ENCODE measurements at places on chromosomes 3 and 15.

- no peak for DNase-seq
Measured at GRCh38 chr3:142975316-142975995, 12.0 kb upstream of the PAQR9 start.

DNA sequence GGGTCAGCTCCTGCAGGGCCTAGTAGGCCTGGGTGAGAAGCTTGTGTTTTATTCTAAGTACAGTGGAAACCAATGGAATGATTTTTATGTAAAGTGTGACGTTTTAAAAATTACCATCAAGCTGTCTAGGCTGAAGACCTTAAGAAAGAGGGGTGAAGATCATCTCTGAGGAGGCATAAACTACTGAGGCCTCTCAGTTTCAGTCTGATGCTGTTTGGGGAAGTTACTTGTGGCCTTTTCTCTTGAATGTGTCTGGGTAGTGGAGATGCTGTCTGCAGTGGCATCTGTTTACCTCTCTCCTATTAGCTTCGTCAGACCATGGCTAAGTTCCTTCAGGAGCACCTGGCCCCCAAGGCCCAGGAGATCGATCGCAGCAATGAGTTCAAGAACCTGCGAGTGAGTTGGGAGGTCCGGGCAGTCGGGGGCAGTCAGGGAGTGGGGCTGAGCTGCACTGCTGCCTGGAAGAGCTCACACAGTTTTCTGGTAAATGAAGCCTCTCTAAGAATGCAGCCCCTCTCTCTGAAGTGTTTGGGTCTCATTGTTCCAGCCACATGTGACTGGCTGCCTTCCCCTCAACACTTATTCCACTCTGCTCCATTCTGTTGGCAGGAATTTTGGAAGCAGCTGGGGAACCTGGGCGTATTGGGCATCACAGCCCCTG is 1.9 kb downstream of the IVD start:
- DNase-seq, result no peak

GRCh38 chr15:71916834-71917233 is 106.5 kb downstream of the NR2E3 start:
- no peak for DNase-seq

DNA sequence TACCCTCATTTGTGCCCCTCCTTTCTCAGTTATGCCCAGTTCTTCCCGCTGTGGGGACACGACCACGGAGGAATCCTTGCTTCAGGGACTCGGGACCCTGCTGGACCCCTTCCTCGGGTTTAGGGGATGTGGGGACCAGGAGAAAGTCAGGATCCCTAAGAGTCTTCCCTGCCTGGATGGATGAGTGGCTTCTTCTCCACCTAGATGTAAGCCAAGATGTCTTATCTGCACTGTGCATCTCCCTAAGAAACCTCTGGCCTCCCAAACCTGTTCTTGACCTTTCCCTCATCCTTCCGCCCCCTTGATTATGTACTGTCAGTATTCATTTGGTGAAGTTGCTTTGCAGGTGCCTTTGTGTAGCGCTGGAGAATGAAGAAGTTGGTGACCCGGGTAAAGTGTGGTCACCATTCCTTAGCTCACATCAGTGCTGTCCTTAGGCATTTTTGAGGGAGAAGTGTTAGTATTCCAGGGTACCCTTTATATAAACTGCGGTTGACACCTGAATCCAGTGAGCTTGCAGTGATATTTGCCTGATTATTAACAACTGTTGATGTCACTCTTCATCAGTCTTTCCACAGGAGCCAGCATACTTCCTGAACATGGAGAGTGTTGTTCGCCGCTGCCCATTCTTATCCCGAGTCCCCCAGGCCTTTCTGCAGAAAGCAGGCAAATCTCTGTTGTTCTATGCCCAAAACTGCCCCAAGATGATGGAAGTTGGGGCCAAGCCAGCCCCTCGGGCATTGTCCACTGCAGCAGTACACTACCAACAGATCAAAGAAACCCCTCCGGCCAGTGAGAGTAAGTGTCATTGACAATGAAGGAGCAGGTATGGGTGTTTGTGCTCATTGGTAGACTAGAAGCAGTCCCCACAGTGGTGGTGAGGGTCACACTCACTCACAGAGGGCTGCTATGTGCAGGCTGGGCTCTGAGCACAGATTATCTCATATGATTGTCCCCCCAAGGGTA is 966 bp downstream of the ALAS1 start:
- DNase-seq, result no peak

DNA sequence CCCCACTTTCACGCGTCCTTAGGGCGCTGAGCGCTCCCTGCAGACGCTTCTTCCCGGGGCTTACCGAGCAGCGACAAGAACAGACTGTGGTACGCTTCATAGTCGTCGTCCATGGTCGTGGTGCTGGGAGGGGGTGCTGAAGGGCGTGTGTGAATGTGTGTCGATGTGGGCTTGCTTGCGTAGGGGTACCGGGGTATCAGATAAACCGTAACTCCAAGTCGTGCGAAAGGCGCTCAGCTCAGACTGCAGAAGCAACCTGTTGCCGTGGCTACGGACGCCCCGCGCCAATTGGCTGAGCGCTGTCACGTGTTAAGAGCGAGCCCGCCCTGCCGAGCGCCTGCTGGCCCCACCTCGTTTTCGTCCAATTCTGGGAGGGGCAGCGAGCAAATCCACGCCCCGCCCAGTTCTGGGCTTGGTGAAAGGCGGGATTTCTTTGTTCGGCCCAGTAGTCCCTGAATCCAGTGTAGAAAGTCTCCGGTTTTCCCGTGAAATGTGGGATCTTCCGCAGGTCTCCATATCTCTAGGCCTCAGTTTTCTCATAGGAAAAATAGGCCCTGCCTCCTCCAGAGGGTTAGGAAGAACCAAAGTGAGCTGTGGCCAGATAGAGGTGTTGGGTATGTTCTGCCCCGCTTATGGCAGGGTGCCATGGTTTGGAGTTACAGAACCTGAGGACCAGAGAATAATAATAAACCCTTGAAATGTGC is at the start of gene EFCAB12:
EFCAB12 (minus strand) TSS at position 261 of the 704 bp plus-strand sequence; CDS start at position 113, 148 bp downstream.
- peak; percentile 89 for DNase-seq

GRCh38 chr3:61682671-61683548 is 121.5 kb downstream of the PTPRG start:
- DNase-seq, result peak; percentile 68

- DNase-seq, result peak; percentile 74
Measured at GRCh38 chr15:29925227-29926082, 103.2 kb upstream of the TJP1 start.

GRCh38 chr3:14570864-14571263 is 30.7 kb upstream of the GRIP2 start:
- no peak for DNase-seq

DNA sequence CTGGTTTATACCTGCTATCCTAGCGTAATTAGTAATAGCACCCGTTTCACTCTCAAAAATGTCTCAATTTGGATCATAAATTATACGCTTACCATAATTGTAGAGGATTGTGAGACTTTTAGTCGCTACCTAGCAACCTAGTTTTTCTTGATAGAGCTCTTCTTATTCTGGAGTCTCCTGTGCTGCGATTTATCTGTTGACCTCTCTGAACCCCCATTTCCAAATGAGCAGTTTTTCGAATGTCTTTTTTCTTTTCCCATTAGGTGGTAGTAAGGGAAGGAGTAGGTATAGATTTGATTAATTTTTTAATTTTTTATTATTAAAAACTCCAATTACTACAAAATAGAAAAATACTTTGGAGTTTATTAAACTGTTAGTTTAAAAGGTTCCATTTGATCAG is 10.6 kb downstream of the SETD5 start:
- DNase-seq, result no peak

GRCh38 chr3:54853573-54854404 is 74.1 kb downstream of the LRTM1 start:
- DNase-seq, result peak; percentile 43
